ENCODE measurements at places on chromosomes 2 and 18.
A peak's percentile ranks its signal among the peaks of the same experiment; 100 is the strongest.

DNA sequence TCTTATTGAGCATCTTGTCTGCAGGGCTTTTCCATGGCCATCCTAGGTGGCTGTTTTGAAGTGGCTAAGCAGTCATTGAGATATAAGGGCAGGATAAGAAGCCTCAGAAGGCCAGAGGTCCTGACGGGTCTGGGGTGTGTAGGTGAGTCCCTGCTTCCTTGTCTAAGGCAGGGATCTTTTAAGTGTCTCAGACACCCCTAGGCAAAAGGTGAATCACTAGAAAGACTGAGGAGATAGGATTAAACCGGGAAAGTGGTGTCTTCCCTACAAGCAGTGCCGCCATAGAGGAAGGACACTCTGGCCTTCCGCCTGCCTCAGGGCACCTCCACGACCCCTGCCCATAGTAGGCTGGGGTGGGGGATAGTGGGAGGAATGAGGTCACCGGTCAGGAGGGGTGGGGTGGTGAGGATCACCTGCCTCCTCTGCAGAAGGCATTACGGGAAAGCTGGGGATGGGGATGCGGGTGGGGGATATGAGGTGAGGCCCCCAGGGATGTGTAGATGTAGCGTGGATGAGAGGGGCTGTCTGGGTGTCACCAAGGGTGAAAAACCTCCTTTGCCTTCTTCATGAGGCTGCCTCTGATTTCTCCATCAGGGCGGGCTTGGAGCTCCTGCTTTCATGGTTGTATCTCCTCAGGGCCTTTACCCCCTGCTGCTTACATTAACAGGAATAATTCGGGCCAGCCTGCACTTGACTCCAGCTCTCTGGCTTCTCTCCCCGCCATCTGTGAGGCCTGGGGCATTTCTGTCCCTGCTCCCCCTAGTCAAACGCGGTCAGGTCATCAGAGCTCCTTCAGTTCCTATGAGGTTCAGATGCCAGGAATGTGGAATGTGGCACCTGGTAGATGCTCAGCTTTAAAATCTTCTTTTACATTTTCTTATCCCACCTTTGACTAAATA lies 244.0 kb downstream of the DYSF start:
- no peak for DNase-seq

- DNase-seq: no peak
Observed at GRCh38 chr2:47000679-47001075, 85.1 kb upstream of the MCFD2 start.

DNA sequence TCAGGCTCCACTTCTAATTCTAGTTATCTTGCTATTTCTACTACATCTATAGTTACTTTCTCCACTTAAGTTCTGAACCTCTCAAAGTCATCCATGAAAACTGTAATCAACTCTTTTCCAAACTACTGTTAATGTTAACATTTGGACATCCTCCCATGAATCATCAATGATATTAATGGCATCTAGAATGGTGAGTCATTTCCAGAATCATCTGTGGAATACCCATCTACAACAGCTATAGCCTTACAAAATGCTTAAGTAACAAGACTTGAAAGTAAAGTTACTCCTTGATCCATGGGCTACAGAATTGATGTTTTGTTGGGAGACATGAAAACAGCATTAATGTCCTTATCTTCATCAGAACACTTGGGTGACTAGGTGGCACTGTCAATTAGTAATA lies 35.4 kb downstream of the BARD1 start:
- no peak for DNase-seq

- DNase-seq: no peak
Observed at GRCh38 chr2:24586955-24587354, 95.9 kb downstream of the NCOA1 start.

- peak; percentile 35 for DNase-seq
Observed at GRCh38 chr2:23434721-23435121, 49.7 kb downstream of the KLHL29 start.

GRCh38 chr18:10736984-10737383 lies 211.2 kb downstream of the NAPG start:
- DNase-seq: no peak

DNA sequence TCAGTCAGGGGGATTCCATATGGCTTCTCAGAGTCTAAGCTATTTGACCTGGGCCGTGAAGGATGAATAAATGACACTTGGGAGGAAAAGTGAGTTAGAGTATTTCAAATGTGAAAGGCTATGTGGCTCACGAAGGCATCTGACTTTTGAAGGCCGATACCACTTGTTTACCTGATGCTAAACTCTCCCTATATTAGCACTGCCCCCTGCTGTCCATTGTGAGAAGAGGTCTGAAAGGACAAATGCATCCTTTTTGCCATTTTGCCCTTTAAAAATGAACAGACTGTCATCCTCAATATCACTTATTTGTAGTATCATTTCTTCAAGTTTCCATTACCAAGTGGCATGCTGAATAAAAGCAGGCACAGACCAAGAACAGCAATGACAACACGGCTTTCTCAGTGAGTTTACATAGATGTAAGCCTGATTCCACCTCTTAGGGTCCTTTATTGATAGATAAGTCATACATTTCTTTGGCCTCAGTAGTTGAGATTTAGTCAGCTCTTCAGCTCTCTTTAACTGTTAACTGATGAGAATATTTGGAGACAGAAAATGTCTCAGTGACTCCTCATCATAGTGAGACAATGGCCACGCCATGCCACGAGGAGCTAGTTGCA lies 40.1 kb downstream of the DOCK10 start:
- peak; percentile 71 for DNase-seq

DNA sequence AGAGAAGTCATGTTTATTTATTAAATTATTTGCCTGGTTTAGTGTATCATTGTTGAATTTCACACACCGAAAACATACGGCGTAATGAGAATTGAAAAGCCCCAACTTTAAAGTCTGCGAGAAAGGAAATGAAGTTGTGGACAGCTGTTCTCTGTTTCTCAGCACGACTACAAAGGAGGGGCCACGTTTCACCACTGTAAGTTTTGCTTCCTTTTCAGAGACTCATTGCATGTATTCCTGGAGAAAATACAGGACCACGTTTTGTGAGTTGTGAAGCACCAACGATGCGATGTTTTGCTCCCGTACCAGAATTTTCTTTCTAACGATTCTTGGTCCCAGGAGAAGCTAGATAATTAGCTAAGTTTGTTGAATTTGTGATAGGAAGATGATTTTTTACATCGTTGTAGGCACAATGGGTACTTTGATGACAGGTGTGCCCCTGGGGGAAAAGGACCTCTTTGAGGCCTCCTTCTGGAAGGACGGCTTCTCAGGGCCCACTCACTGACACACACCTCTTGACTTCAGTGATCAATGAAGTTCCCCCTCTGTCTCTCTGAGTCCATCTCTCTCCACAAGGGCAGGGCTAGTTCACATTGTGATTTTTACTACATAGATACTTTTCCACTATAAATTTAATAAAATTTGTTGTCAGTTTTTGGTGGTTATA lies 23.7 kb upstream of the ACKR3 start:
- no peak for DNase-seq

- no peak for DNase-seq
Observed at GRCh38 chr2:68125821-68126220, 31.9 kb upstream of the PNO1 start.

DNA sequence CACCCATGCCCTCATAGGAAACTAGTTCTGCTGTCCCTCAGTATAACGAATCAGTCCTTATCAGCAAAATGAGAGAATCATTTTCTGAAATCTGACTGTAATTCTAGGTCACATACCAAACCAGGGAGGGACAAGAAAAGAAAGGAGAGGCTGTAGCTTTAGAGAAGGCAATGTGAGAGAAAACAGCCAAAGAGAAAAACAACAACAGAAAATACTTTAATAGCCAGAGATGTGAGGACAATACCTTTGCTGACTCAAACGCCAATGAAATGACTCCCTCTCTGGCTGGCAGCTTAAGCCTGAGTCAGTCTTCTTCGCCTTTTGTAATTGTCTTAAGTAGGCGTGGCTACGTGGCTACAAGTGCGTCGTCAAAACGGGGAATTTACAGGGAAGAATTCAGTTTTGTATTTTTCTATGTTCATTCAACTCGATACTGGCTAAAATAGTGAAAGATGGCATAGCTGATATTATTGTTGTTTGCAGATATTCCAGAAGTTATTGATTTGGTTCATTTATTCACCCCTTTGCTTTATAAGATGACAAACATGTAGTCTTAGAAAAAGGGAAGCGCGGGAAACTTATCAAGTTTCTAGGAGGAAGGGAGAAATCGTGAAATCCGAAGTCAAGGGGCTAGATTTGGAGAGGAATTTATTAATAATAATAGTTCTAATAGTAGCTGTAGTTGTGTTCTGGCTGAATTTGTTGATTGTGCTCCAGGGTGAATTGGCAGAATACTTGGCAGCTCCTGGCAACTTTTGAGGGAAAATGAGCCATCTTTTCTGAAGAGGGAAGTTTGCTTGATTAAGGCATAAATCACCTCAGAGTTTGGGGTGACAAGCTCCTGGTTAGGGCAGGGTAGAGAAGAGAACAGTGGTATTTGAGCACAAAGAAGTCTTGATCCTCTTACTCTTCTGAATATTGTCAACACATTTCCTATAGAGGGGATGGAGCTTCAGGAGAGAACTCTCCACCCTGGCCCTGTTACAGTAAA lies at the start of gene IL1A:
TSS of gene IL1A (minus strand) at position 295 of the 991 bp plus-strand sequence. CDS start 723 bp downstream, outside the sequence.
- DNase-seq: no peak

DNA sequence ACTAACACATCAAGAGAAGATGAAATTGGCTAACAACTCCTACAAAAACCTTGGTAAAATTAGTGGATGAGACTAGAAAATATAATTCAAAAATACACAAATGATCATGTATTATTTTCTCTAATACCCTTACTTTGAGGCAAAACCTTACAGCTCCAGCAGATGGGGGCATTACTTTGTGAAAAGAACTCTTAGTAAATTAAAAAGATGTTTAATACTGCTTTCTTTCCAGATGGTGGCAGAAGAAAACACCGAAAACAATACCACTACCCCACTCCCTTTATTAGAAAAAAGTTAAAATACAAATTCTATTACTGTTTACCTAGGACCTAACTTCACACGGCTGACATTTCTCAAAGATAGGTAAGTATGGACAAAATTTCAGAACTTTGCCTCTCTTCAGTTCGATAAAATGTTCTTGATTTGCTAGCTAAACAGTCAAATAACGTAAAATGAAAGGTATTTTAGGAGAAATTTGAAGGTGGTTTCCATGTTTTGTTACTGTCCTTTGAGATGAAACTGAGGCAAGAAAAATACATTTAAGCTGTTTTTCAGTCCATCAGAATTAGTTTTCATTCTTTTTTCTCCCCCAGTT lies 30.6 kb downstream of the ORC4 start:
- no peak for DNase-seq

All from activated CD8-positive, alpha-beta memory T cell treated with anti-CD3 and anti-CD28 coated beads for 24 hours (primary cell).